SJSA1 (cell line): ENCODE measurements at places on chromosomes 11 and 22.

DNA sequence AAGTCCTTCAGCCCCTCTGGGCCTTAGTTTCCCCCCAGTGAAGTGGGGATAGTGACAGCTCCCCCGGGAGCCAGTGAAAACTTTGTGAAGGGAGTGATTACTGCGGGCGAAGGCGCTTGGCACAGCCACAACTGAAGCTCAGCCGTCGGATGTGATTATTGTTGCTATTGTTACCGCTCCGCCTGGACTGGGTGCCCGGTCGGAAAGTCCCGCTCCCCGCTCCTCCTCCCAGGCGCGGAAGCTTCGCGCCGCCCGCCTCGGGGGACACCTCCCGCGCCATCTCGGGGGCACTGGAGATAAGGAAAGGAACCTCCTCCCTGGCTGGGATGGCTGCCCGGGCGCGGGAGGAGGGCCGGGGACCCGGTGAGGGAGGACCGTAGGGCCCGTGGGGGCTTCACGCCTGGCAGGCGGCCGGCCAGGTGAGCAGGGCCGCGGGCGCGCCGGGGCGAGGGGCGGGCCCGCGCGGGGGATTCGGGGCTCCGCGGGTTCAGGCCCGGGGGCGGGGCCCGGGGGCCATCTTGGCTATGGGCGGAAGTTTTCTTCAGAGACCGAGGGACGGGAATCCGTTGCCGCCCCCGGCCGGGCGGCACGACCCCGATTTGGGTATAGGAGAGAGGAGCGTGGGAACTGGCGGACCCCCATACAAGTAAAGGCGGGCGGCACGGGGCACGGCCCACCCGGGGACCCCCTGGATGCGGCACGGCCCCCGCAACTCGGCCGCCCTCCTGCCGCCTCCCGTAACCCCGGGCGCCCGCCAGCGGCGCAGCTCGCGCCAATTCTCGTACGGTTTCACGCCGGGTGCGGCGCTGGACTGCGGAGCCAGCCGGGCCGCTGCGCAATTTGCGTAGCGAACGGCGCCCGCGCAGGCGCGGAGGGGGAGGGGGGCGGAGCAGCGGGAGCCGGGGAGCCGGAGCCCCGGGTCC lies at the start of gene GPR137:
TSS of gene GPR137 (plus strand) at position 887 of the 923 bp plus-strand sequence. CDS start 677 bp downstream, outside the sequence.
- peak; percentile 98 for DNase-seq

- DNase-seq = no peak
Observed at GRCh38 chr11:112118176-112118575, 31.5 kb downstream of the SDHD start.

DNA sequence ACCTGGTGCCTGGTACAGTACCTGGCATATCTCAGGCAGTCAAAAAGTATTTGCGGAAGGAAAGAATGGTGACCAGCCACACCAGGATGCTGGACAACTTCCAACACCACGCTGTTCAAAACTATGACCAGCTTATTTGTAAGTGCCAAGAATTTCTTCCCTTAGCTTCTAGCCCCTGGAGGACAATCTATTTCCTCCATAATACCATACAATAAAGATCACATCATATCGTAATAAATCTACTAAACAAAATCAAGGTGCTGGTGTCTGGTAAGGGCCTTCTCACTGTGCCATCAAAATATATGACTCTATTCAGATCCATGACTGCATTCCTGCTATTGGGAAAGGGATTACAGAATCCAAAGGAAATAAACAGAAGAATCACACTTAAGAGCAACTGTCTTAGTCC lies 51.5 kb downstream of the ALG9 start:
- DNase-seq = no peak

DNA sequence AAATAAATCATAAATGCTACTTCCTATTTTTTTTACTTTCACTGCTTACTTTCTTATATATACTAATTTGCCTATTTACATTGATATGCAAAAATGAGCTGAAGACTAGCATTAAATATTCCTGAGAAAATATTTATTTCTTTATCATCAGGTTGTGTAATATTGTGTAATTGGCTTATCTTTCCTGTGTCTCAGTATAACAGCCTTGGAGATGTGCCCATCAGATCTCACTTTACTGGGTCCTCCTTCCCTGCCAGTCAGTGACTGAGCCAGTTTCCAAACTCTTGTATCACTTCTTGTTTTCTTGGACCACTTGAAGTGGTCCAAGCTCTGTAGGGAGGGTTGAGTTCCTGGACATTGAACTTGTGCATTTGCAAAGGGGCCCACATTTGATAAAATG lies 900.0 kb downstream of the LUZP2 start:
- DNase-seq = no peak

DNA sequence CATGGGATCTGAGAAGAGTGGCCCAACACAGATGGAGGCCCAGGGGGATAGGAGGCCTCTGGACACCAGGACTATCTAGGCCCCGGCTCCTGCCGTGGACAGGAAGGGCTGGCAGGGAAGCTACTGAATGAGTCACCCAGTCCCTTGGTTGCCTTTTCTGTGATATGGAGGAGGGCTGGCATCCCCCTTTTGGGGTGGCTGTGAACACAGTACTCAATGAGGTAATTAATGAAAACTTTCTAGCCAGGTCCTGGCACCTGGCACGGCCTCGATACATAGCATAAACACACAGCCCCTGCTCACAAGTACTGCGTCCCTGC lies 163.2 kb downstream of the CHST1 start:
- DNase-seq = no peak

- no peak for DNase-seq
Observed at GRCh38 chr22:43240614-43241013, 53.7 kb upstream of the TTLL12 start.

GRCh38 chr22:21972293-21972779 lies 10.3 kb downstream of the TOP3B start:
- peak; percentile 31 for DNase-seq

- DNase-seq = no peak
Observed at GRCh38 chr11:26126741-26127140, 205.2 kb upstream of the ANO3 start.

DNA sequence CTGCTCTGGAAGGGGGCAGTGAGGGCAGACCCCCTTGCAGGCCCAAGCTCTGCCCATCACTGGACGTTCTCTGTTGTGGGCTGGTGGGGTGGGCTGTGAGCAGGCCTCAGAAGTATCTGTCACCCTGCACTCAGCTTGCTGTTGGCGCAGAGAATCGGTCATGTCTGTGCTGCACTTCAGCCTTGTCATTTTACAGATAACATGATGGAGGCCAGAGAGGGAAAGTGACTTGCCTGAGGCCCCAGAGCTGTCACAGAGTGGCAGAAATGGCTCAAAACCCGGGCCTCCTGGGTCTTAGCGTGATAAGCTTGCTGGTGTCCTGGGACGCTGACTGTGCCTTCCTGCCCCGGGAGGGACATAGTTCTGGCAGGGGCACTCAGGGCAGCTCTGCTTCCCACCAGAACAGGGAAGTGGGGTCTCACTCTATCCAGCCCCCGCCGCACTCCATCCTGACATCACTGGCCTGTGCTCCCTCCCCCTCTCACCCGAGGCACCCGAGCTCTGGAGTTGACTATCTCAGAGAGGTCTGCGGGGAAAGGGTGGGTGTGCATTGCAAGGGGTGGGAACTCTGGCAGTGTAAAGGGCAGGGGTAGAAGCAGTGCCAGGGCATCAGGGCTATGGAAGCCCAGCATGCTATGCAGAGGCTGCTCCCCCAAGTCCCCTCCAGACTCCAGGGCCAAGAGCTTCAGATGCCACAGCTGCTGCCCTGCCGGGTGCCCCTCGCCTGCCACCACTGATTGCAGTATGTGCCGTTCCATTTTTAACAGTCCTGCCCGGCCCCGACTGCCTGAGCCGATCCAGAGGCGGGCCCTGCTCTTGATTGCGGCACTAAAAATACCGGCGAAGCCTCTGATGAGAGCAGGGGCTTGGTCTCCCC lies 50.4 kb upstream of the NECTIN1 start:
- no peak for DNase-seq

- DNase-seq = peak; percentile 53
Observed at GRCh38 chr11:11884774-11885481, 43.2 kb downstream of the USP47 start.

GRCh38 chr11:67268081-67268961 lies 2.0 kb downstream of the GRK2 start:
- DNase-seq = no peak
